ENCODE measurements at places on chromosomes 11 and 22. TPM values are rescaled to one million over a fixed set of nuclear protein-coding genes. Genes with fewer than 3 reads are reported as not detected.

- DNase-seq: no peak
Measured at GRCh38 chr11:58830673-58831301, 13.7 kb downstream of the GLYATL2 start.

DNA sequence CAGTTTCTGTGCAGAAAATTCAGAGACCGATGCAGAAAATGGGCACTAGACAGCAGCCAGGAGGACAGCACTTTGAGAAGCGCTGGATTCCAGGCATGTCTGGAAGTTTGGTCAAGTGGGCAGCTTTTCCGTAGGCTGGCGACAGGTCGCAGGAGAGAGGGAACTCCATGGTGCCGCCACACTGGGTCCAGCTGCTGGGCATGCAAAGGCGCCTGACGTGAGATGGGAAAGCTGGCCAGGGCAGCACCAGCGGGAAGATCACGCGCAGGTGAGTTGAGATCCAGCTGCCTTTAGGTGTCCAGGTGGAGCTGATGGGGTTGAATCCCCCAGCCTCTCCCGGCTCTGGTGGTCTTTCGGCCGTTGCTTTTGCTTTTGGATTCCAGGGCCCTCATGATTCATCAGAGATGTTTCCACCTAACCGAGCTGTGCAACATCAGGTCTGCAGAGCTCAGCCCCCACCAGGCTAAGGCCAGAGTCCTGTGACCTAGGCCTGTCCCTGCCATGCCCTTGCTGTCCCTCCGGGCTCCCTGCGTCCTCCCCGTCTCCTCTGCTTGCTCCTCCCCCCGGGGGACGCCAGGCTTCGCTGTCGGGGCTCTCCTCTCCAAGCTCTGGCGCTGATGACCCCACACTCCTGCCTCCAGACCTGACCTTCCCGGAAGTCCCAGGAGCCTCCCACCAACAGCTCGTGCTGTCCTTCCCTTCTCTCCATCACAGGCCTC, 1001.7 kb downstream of the BRD1 start:
- DNase-seq: no peak

GRCh38 chr11:33040862-33041453, 1.6 kb downstream of the TCP11L1 start:
- DNase-seq: no peak

GRCh38 chr11:134734141-134734845, 322.3 kb upstream of the B3GAT1 start:
- DNase-seq: no peak

DNA sequence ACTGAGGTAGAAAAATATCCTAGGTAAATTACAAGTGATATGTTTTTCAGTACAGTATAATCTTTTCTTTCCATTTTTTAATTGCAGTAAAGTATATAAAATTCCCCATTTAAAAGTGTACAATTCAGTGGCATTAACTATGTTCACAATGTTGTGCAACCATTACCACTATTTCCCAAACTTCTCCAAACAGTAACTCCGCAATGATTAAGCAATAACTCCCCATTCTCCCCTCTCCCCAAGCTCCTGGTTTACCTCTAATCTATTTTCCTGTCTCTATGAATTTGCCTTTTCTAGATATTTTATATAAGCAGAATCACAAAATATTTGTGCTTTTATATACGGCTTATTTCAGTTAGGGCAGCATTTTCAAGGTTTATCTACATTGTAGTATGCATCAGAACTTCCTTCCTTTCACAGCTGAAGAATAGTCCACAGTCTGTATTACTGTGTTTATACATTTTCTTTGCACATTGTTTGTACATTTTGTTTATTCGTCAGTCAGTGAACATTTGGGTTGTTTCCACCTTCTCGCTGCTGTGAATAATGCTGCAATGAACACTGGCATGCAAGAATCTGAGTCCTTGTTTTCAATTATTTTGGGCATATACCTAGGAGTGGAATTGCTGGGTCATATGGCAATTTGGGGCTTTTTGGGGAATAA, 110.7 kb downstream of the RPL27A start:
- no peak for DNase-seq

GRCh38 chr22:23248583-23248982, 68.3 kb downstream of the BCR start:
- no peak for DNase-seq

DNA sequence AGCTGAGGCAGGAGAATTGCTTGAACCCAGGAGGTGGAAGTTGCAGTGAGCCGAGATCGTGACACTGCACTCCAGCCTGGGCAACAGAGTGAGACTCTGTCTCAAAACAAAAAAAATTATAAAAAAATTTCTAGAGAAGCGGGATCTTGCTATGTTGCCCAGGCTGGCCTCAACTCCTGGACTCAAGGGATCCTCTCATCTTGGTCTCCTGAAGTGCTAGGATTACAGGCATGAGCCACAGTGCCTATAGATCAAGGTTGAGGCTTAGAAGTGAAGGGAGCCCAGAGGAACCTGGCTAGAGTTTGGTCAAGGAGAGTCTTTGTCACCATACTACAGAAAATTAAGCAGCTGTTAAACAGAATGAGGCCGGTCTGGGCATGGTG, 1.4 kb upstream of the MCM5 start:
- no peak for DNase-seq

GRCh38 chr11:95972060-95972459, 48.2 kb upstream of the MTMR2 start:
- no peak for DNase-seq

DNA sequence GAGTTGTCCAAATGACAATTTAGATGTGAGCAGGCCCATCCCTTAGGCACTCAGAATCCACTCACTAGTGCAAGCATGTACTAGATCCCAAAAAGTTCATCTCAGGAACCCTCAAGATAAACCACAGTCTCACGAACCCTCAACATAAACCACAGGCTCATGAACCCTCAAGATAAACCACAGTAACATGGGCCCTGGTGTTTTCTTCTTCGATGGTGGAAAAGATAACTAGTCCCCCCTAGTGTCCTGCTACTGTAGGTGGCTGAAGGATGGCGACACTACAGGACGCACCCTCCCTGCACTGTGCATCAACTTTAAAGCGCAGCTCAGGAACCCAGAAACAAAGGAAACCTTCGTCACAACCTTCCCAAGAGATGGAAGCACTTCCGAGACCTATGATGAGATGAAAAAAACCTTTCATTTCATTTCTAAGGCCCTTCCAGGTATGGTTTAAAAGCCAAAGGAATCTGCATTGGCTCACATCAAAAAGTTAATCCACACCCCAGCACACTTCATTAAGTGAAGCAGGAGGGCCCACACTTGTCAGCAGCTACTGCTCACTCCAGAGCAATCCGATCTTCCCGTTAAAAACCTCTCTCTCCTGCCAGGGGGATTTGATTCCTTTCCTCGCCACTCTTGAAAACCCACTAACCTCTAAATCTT, 2.4 kb downstream of the LARGE1 start:
- no peak for DNase-seq

GRCh38 chr11:111776398-111777093, 10.4 kb upstream of the PPP2R1B start:
- DNase-seq: no peak

GRCh38 chr22:24289114-24289513, 18.5 kb downstream of the SPECC1L start:
- no peak for DNase-seq

GRCh38 chr11:40306938-40307548, 1152.4 kb downstream of the LRRC4C start:
- DNase-seq: no peak

- DNase-seq: no peak
Measured at GRCh38 chr11:58626934-58627483, 4.5 kb downstream of the CNTF start.

GRCh38 chr22:50734343-50734771, 3.6 kb upstream of the ACR start:
- DNase-seq: no peak

GRCh38 chr22:29149841-29150555, 55.7 kb upstream of the EMID1 start:
- no peak for DNase-seq

DNA sequence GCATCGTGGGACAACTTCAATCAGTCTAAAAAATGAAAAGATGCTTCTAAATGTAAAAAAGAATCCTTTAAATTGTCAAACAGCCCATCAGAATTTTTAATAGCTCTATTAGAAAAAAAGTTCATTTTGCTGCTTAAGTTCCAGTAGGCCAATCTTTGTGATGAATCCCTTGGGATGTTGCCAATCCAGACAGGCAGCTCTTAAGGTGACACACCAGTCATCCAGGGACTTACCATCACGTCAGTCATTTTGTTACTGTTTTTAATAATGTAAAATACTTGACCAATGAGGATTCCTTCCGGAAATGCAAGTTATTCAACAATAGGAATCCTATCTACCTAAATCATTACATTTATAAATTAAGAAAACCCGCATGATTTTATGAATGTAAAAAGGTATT, 47.8 kb upstream of the TMEM45B start:
- no peak for DNase-seq

DNA sequence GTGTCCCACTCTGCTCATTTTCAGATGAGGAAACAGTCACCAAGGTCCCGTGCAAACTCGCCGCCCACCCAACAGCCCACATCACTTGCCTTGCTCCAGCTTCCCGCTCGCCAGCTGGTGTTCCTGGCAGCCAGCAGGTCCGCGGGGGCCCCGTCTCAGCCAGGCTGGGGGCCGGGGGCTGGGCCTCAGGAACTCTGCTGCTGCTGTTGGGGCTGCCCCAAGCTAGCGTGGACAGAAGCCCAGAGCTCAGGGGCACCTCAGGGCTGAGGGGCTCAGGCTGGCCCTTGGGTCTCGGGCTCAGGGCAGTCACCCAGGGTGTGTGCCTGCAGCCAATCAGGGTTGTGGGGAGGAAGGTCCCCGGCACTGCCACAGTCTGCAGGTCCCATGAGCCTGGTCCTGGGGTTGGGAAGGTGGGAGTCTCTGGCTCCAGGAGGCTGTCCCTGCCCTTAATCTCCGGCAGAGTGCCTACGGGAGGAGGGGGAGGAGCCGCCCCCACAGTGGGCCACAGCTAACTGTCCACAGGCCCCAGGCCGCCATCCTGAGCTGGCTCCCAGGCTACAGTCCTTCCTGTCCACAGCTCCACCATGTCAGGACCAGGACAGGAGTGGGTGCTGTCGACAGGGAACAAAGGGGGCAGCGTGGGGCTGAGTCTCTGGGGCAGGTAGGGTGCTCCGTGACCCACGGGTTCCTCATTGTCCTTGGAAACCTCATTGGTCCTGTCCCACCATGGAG, 65.2 kb downstream of the ARFGAP3 start:
- no peak for DNase-seq

GRCh38 chr22:26610996-26611395, 6.8 kb downstream of the CRYBB1 start:
- no peak for DNase-seq

- DNase-seq: no peak
Measured at GRCh38 chr11:72673943-72674828, at the start of gene PDE2A. TSS of gene PDE2A (minus strand) at chr11:72674422. CDS start at chr11:72674207, 215 bp downstream.

- no peak for DNase-seq
Measured at GRCh38 chr11:86251345-86251744, 6.8 kb downstream of the EED start.

- DNase-seq: no peak
Measured at GRCh38 chr22:44880610-44881290, 128.4 kb downstream of the ARHGAP8 start.

DNA sequence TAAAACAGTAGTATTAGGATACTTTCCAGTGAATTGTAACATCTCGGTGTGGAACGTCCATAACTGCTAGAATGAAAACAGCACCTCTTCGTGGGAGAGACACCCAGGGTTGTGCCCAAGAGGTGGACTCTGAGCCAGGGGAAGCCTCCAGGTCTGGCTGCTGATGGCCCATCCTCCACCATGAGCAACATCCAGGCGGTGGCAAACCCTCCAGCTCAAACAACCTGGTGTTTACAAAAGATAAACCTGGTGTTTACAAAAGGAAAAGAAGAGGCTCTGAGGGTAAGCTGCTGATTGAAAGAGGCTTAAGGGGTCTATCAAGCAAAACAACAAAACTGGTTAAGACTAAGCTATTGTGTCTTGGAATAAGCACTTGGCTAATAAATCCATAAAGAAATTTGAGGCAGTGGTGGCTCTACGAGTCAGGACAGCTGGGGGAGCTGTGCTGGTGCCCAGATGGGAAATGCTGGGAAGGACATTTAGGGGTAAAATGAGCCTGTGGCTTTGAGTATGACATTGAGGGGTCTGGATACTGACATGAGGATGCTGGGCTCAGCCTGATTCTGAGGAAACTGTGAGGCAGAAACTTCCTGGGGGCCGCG, 909.0 kb downstream of the BRD1 start:
- DNase-seq: no peak

DNA sequence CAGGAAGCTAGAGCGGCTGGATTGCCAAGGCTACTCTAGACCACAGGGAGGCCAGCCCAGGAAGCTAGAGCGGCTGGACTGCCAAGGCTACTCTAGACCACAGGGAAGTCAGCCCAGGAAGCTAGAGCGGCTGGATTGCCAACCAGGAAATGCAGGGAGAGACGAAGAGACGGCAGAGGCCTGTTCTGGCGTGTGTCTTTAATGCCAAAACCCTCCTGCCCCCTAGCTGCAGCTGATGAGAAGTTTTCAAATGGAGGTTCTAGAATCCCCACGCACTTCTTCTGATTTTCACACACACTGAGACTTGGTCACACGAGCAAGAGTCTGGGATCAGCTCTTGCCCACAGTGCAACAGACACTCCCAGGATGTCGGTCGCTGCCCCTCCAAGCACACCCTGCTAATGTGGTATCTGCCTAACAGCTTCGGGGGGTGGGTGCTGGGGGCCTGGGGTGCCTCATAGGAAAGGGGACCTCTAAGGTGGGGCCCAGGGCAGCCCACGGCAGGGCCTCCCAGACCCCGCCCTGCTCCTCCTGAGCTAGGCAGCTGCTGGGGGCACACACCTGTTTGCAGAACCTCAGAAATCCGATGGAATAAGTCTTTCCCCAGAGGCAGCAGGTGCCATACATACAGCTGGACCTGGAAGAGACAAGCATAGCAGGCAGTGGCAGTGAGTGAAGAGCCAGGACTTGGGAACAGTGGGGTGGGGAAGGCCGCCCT, 28.5 kb downstream of the MAFF start:
- DNase-seq: no peak

Gene OR4C6
- not detected for total RNA-seq

Gene PVALB
- total RNA-seq: not detected

Gene F2
- total RNA-seq: 0.47 TPM

Gene KLHDC7B
- 0.69 TPM for total RNA-seq

Gene CSRP3
- not detected for total RNA-seq

Gene PITPNM1
- 79.5 TPM for total RNA-seq

Gene CFAP300
- not detected for total RNA-seq

Gene LMNTD2
- total RNA-seq: 9.5 TPM

Gene H19
- 10.5 TPM for total RNA-seq

Gene RAB36
- 6.1 TPM for total RNA-seq

Gene GAB4
- total RNA-seq: not detected

Gene RASD2
- 2.4 TPM for total RNA-seq

Gene FAU
- total RNA-seq: 1,073 TPM

Gene RFPL3
- total RNA-seq: not detected

Gene OR8A1
- total RNA-seq: not detected

All from HCT116 (cell line).